Left hindlimb (tissue), 1 donor: ENCODE measurements at places on chromosomes 1 and 21.

DNA sequence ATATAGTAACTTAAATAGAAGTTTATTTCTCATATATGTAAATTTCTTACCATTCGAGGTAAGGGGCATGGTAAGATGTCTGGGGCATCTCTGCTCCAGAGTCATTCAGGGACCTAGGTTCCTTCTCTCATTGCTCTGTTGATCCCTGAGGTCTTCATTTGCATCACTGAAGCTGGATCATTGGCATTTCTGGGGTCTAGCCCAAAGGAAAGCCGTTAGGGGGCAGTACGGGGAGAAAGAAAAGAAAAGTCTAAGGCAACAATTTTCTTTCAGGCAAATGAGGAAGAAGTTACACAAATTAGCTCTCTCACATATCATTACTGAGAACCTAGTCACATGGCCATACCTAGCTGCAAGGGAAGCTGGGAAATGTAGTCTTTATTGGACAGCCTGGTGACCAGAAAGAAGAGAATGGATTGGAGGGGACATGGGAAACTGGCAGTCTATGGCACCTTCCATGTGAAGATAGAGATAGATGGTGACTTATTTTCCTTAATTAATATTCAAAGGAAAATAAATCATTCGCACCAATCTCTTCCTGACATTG, 10.2 kb upstream of the SUSD4 start:
- DNase-seq, result no peak

DNA sequence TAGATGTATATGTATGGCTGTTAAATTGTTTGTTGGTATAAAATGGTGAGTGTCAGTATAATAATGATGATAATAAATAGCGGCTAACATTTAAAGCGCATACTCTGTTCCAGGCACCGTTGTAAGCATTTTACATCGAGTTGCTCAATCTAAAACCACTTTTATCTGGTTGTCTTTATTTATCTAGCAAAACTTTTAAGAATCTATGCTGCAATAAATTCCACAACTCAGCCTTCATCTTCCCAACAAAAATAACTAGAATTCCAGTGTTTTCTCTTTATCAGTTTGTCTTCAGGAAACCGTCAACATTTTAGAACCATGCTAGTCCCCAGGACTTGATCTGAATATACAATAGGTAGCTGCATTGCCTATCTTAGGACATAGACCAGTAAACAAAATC, 19.3 kb upstream of the SLC16A1 start:
- no peak for DNase-seq

DNA sequence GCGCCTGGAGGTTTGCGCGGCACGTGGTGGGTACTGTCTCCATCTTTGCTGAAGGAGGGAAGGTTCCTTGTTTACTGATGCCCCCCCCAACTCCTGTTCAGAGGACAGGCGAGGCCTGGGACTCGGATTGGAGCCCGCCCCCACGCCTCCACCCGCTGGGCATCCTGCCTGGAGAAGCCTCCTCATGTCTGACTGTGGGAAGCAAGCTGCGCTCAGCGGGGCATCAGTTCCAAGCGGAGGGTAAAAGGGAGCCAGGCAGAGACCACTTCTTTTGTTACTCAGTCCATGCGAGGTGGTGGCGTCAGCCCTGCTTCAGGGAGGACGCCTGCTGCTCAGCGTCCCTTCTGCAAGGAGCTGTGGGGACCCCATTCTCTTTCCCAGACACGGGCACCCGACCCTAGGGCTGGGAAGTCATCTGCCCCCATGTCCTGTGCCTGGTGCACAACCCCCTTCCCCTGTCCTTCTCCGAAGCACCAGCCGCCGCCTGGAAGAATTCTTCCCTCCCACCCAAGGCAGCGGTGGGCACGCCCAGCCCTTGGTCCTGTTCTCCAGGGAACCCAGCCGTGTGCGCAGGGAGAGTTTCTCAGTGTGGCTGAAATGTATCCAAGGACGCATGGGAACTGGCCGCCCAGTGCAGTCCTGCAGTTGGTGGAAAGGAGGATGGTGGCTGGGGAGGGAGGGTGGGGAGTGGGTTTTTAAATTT, 414.0 kb downstream of the CAMTA1 start:
- no peak for DNase-seq

DNA sequence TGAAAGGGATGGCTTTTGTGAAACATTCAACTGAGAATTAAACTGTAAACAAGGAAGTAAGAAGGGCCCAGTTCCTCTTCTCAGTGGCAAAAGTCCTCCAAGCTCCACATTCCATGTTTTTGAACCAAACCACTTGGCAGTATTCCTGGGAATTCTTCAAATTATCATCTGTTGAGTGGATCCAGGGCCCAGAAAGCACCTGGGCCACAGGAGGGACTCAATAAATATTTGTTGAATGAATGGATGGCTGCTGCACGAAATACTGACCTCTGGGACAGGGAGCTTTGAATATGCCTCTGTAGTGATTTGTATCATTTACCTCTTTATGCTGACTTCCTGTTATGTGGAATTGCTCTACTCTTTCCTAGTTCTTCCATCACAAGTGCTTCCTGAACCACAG, 4.7 kb downstream of the SLC35F3 start:
- no peak for DNase-seq

DNA sequence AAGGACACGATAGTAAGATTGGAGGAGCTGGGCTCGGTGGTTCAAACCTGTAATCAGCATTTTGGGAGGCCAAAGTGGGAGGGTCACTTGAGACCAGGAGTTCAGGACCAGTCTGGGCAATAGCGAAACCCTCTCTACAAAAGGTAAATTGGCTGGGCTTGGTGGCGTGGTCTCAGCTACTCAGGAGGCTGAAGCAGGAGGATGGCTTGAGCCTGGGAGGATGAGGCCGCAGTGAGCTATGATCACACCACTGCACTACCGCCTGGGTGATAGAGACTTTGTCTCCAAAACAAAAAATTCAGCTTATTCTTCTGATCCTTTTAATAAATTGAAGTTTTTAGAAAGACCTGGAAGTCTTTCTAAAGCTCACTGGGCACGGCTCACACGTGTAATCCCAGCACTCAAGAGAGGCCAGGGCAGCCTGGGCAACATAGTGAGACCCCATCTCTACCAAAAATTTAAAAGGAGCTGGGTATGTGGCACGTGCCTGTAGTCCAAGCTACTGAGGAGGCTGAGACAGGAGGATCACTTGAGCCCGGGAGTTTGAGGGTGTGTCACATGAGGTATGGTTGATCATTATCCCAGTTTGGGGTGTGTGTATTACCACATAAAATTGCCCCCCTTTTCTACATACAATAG, 15.3 kb downstream of the MASP2 start:
- DNase-seq, result no peak

- no peak for DNase-seq
Measured at GRCh38 chr21:29144736-29145353, 14.4 kb downstream of the MAP3K7CL start.

- DNase-seq, result peak; percentile 23
Measured at GRCh38 chr21:45988366-45989347, 7.1 kb downstream of the COL6A1 start.
